Lung microvascular endothelial cell (primary cell): ENCODE measurements at places on chromosomes 6 and 20. TPM values are rescaled to one million over a fixed set of nuclear protein-coding genes. Genes with fewer than 3 reads are reported as not detected.
A peak's percentile ranks its signal among the peaks of the same experiment; 100 is the strongest.

NKX2-4 gene
- total RNA-seq, result not detected in 2 replicates

- DNase-seq, result no peak
Measured at GRCh38 chr6:46888031-46888430, 33.7 kb downstream of the ADGRF5 start.

DNA sequence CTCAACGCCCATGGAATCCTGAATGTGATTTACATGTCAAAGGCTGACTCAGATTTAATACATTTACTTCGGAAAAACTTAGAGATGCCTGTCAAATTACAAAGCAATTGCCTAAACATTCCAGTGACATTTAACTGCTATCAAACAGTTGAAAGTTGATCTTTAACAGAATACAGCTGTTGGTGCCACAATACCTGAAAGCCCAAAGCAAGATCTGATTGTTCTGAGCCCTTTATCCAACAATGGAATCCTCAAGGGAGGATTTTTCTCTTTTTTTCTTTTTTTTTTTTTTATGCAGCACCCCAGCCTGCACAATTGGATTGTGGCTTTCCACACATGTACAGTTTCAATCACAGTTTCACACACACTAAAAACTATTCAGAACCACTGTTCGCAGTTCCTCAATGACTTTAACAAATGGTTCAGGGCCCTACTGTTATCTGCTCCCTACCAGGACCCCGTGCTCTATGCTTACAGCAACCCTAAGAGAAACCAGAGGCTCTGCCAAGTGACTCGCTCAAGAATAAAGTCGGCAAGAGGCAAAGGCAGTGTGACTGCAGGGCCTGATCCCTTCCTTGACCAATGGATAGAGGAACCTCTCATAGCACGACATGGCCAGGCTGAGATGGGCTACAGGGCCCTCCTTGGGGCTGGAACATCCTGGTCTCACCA lies 33.3 kb downstream of the EPB41L2 start:
- DNase-seq, result no peak

GRCh38 chr6:118896339-118897136 lies 2.6 kb downstream of the ASF1A start:
- DNase-seq, result peak; percentile 70

DNA sequence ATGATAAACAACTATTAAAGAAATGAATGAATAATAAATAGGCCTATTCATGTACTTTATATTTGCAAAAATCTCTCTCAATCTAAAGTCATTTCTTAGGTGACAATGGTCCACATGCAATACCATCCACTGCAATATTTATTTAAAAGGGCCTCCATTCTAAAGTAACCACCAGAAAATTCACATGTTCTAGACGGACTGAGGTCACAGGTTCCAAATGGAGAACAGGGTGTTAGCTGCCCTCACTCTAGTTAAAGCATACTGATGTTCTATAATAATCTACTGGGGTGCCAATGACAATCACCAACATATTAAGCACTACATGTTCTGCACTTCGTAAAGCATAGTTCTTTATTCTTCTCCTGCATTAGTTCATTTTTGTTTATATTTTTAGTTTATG lies 1.2 kb downstream of the HBS1L start:
- no peak for DNase-seq

DNA sequence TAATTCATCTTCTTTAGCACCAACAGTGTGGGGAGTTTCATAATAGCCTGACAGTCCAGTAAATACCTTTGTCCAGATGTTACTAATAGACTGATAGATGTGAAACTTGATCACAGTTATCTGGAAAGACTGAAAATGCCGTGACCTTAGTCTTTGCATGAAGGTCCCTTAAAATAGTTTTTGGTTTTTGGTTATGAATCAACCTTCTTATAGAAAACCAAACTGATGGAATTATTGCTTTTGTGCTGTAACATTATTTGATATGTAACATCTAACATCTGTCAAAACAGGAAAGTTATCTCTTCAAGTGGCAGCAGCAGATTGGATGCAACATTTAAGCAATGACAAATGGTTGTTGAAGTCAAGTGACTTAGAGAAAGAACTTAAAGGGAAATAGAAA lies 190.4 kb downstream of the DOK5 start:
- DNase-seq, result no peak

DNA sequence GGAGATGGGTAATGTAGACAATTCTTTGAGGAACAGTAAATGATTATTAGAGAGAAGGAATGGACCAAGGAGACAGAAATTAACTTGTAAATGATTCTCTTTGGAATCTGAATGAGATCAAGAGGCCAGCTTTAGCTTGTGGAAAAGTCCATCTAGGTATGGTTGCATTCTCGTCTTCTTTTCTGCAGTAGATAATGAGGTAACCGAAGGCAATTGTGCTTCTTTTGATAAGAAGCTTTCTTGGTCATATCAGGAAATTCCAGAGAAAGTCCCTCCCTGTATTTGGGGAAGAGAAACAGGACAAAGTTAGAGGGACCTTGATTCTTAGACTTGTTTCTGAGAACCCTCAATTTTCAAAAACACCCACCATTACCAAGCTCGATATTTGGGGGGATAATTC lies 109.1 kb upstream of the PRSS16 start:
- DNase-seq, result no peak

GRCh38 chr20:42785041-42785440 lies 404.7 kb downstream of the PTPRT start:
- no peak for DNase-seq

DNA sequence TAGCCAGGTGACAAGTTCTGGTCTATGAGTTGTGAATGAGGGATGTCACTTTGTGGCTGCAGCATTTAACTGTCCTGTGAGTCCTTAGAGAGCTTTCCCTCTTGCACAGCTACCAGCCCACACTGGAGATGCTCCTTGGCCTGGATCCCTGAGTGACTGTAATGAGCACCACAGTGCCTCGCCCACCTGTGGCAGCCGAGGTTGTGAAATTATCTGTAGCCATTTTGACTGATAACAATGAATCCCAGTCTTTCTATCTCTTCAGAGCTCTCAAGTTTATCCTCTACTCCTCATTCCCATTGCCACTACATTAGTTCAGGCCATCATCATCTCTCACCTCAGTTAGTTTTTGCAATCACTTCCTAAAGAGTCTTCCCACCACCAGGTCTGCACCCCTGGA lies 41.3 kb upstream of the BEND3 start:
- no peak for DNase-seq

DNA sequence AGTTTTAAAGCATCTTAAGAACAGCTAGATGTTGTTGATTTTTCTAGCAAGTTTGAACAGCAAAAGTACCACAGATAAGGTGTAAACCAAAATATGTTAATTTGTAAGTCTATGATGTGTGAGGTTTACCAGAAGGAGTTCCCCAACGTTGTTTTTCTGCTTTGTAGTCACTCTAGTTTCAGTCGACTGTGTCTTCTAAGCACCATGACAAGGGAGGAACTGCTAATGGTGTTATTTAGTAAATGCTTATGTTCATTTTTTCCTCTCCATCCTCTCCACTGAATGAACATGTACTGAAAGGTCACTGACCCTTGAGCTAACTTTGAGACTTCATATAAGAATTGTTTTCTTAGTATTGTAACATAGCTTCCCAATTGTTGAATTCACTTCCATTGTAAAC lies 3.0 kb downstream of the ENPP3 start:
- DNase-seq, result no peak

DNA sequence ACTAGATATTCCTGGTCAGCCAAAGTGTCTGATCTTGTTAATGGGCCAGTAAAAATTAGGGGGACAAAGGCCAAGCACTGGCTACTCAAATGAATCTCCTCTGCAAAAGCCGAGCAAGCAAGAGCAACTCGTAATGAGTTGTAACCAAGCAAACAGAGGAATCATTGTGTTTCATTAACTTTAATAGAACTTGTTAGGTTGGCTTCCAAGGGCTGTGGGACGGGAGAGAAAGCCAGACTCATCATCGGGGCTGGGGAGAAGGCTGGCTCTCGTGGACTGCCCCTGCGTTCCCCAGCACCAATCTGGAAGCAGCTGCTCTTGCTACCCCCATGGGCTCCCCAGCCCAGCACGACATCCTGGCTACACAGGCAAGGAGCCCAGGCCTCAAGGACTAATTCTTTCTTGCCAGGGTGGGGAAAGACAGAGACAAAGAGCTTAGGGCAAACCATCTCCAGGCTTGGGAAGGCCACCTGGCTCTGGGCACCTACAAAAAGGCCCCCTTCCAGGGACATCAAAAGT lies 10.5 kb upstream of the SCUBE3 start:
- DNase-seq, result no peak

GRCh38 chr20:32977281-32978008 lies 26.8 kb downstream of the SUN5 start:
- no peak for DNase-seq

HDDC2 gene
- total RNA-seq, result 3.4 and 4.1 TPM in 2 replicates

DNA sequence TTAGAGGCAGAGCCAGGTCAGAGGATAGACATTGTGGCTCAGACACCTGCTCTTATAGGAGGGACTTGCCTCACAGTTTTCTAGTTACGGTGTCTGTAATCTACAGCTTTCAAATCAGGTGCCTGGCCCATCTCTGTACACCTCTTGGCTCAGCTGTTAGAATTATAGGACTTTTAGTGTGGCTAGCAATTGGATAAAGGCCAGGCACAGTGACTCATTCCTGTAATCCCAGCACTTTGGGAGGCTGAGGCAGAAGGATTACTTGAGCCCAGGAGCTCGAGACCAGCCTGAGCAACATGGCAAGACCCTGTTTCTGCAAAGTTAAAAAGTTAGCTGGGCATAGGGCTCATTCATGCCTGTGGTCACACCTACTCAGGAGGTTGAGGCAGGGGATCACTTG lies 20.0 kb downstream of the BRPF3 start:
- peak; percentile 34 for DNase-seq

GRCh38 chr6:79694156-79694555 lies 63.0 kb downstream of the SH3BGRL2 start:
- DNase-seq, result no peak

GRCh38 chr6:17959302-17959701 lies 28.1 kb downstream of the KIF13A start:
- no peak for DNase-seq

CCDC28A gene
- total RNA-seq, result 13.7 and 16.6 TPM in 2 replicates

KHDC1L gene
- not detected in 2 replicates for total RNA-seq

RBM38 gene
- 10.2 and 11.7 TPM in 2 replicates for total RNA-seq

- no peak for DNase-seq
Measured at GRCh38 chr20:15951658-15952057, 621.6 kb downstream of the KIF16B start.

DNA sequence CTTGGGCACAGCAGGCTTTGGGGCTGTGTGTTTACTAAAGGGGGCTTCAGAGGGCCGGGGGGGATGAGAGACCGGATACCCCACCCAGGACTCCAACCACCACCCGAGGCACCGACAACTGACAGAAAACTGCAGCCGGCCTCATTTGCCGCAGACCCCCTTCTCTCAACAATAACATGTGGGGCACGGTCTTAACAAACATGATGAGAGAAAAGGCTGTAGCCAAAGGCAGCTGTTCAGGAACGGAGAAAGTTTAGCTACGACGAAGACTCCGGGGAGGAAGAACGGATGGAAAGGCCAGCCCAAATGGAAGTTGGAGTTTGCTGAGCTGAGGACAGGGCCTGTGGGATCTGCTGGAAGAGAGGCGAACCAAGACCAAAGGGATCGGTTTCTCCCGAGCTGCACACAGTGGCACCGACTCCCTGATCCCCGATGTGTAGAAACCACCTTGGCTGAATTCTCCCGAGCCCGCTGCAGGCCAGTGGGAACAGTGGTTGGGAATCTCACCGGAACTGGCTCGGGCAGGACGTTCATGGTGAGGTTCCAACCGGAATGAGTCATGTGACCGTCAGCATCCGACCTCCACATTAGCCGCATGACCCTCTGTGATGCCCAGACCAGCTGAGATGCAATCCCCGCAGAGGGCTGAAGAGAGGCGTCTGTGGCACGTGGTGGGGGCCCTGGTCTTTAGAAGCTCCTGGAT lies 359.3 kb downstream of the TAF4 start:
- no peak for DNase-seq

- no peak for DNase-seq
Measured at GRCh38 chr6:167394820-167395219, 69.9 kb downstream of the TTLL2 start.

DNA sequence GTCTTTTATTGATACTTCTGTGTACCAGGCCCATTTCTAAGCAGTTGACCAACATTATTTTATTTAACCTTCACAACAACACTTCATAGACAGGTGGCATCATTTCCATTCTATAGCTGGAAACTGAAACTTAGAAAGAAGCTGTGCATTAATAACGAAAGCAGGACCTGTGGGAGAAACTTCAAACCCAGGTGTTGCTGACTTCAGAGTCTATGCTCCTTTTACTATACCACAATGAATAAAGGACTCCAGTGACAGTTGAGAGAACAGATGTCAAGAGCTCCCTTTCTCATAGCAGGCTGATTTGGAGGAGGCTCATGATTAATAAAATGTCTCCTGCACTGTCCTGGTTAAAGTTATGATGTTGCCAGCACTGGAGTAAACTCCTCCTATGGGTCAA lies 56.6 kb upstream of the POU3F2 start:
- DNase-seq, result no peak

- no peak for DNase-seq
Measured at GRCh38 chr6:149453597-149454345, 31.0 kb downstream of the ZC3H12D start.

- no peak for DNase-seq
Measured at GRCh38 chr20:54320148-54320607, 112.3 kb downstream of the PFDN4 start.

DYNLT2 gene
- 0.22 and 0.60 TPM in 2 replicates for total RNA-seq

GRCh38 chr6:126396131-126396530 lies 56.2 kb downstream of the CENPW start:
- DNase-seq, result no peak

DNA sequence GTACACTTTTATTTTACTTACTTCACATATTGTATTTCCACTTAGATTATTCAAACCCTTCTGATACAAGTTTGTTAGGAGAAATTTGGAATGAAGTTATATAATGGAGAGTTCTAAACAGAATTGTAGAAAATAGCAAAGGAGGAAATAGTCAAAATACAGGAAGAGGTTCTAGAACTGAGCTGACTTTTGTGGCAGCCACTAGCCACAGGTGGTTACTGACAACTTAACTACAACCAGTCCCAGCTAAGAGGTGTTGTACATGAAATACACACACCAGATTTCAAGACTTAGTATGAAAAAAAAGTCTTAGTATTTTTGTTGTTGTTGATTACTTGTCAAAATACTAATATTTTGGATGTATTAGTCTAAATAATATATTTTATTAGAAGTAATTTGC lies 727.4 kb upstream of the CITED2 start:
- no peak for DNase-seq

DNA sequence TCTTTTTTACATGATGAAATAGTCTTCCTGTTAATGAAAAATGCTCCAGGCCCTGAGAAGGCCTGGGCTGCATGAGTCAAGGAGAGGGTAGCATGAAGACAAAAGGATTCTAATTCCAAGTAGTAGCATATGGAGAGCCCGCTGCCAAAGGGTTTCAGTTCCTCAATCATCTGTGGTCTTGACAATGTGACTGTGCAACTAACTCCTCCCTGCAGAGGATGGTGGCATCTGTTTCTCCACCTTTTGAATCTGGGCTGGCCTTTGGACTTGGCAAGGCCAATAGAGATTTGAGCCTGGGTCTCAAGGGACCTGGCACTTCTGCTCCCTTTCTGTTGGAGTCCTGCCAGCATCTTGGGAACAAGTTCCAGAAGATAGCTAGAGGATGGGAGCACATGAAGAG lies 35.1 kb upstream of the ANKEF1 start:
- DNase-seq, result no peak
